Activated gamma-delta T cell treated with Interleukin-2 at 50 U/mL for 16 hours (primary cell): ENCODE measurements at places on chromosomes 5 and 9.

- no peak for DNase-seq
These were observed 410.9 kb downstream of the PLK2 start for GRCh38 chr5:58048954-58049353.

DNA sequence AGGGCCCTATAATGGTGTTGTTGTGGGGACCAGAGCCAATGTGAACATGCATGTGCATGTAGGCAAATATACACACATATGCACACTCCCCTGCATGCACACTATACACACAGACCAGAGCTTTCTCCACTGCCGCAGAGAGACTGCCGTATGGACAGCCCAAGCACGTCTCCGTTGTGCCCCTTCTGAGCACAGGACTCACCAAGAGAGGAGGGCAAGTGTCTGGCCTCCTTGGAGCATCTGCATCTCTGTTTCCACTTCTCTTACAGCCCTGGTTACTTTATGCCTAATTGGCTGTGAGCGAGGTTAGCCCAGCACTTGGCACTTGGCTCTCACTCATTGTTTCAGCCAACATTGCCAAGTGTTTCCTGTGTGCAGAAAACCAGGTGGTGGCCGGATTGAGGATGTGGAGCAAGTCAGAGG lies 30.4 kb downstream of the CSF2 start:
- DNase-seq, result no peak

GRCh38 chr5:76196886-76197489 lies 113.8 kb downstream of the SV2C start:
- DNase-seq, result no peak

- DNase-seq, result no peak
These were observed 406.0 kb upstream of the SEMA6A start for GRCh38 chr5:116980581-116980980.

GRCh38 chr9:33117306-33117705 lies 40.8 kb upstream of the SMU1 start:
- no peak for DNase-seq

DNA sequence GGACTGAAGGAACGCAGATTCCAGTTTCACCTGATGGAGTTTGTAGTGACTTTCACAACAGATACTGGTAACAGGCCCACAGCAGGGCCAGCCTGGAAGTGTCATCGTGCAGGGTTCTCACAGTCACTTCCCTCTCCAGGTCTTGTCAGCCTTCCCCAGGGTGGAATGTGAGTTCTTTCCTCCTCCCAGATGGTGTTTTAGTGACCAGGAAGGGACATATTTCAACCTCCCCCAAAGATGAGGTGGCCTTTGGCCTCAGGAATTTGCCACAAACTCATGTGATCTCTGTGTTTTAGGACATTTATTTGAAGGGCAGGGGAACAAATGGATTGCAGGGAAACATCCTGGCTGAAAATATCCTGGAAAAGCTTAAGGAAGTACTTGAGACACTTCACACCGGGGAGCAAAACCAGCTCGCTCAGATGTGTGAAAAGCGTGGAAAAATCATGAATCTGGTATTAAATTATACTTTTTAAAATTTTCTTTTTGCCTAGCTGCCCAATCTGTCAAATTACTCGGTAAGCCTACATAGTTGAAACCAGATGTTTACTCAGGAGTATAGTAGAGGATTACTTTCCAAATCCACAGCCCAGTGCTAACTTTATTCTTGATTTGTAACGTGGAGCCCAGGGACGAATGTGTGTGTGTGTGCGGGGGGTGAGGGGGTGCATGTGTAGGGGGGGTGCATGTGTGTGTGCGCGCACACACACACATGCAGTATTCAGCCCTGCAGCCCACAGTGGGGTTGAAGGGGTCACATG lies 66.8 kb downstream of the PTPDC1 start:
- DNase-seq, result no peak

DNA sequence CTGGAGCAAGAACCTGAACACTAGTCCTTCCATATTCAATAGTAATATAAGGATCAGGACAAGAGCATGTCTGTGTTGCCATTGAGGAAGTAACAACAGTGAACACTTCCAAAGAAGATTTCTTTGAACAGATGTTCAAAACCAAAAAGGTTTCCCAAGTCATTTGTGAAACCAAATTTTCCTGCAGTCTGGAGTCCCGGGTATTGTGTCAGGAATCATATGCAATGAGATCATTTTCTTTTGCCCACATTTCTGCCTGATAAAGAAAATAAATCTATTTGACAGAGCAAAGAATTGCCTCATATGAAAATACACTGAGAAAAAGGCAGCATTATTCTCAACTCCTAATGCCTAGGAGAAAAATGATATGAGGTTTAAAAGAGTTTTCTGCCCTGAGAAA lies 151.7 kb downstream of the SNX18 start:
- no peak for DNase-seq

DNA sequence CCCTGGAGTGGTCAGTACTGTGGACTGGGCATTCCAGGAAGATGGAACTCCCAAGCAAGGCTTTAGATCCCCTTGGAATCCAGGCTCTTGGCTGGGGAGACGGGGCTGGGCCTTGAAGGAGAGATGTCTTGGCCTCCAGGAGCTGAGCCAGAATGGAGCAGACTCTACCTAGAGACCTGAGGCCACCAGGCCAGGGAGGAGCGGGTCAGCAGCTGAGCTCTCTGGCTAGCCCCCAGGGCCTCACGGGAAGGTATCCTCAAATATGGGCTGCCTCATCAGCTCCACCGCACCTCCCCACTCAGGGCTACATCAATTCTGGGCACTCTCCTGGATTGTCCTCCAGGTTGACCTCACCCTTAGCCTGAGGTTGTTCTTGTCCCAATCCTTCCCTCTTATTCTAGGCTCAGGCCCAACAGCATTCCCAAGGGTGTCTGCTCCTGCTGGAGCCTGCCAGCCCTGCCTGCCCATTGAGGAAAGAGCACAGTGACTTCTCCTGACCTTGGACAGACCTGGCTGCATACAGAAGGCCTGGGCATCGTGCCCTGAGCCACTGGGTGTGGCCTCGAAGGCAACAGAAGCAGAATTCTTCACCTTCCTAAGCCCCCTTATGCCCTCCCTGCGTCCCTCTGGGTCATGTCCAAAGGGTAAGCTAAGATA lies 3.0 kb upstream of the PDLIM4 start:
- no peak for DNase-seq

GRCh38 chr5:2738700-2739359 lies 12.6 kb downstream of the IRX2 start:
- DNase-seq, result no peak

DNA sequence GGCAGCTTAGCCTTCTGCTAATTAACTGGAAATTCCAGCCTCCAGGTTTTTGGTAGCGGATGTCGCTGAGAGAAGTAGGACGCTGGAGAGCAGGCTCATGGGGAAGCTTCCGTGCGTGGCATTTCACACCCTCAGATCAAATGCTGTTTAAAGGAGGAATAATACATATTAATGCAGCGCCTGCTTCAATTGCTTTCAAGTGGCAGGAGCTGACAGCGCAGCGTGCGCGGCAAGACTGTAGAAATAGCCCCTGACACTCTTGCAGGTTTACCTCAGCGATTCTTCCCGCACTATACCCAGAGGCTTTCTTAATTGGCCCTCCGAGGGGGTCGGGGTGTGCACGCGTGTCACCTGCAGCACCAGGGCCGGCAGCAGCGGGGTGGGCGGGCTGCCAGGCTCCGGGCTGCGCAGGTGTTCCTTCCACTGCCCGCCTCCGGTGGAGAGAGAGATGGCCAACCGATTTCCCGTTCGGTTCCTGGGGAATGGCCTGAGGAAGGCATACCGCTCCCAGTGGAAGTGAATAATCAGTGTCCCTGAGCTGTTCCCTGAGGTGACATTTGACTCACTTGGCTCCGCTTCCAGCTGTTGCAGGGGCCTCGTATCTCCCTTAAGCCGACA lies 427.9 kb downstream of the KCTD16 start:
- DNase-seq, result no peak

GRCh38 chr5:95935553-95936100 lies 26.0 kb downstream of the ELL2 start:
- DNase-seq, result no peak

- DNase-seq, result no peak
These were observed 310.2 kb upstream of the RGMB start for GRCh38 chr5:98463222-98463621.

DNA sequence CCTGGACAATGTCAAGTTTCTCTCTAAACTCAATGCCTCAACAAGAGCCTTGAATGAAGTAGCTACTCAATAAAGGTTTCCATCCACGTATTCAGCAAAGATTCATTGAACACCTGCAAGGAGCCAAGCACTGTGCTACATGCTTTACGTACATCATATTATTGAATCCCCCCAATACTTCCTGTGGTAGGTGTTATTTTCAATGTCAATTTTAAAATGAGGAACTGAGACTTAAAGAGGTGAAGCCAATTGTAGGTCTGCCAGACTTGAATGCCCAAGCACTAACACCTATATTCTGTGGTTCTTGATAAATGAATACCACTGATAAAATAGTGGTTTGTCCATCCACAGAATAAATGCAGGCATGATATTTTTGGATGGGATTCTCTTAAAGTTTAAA lies 162.3 kb downstream of the DRD1 start:
- no peak for DNase-seq

DNA sequence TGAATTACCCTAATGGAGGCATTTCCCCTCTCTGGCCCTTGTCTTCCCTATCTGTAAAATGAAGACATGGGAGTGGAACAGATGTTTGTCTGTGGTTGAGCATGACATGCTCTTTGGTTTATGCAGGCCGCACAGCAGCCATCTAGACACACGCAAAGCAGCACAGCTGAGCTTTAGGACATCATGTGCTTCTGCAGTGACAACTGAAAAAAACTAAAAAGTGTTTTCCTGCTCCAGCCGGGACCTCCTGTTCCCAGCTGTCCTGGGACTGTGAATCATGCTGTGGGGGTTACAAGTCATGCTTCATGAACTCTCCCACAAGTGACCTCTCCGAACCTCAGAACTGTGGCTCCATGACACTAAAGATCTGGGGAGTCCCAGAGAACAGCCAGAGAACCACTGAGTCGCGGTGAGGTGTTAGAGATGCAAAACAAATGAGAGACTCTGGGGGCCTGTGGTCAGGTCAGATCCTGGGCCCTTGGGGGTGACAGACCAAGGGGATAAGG lies 1.7 kb downstream of the SMIM3 start:
- DNase-seq, result no peak

GRCh38 chr9:118643118-118643517 lies 726.1 kb downstream of the BRINP1 start:
- DNase-seq, result no peak

GRCh38 chr9:98702835-98703380 lies 5.8 kb downstream of the GABBR2 start:
- DNase-seq, result no peak

GRCh38 chr5:135662683-135663082 lies 83.9 kb upstream of the CXCL14 start:
- no peak for DNase-seq

DNA sequence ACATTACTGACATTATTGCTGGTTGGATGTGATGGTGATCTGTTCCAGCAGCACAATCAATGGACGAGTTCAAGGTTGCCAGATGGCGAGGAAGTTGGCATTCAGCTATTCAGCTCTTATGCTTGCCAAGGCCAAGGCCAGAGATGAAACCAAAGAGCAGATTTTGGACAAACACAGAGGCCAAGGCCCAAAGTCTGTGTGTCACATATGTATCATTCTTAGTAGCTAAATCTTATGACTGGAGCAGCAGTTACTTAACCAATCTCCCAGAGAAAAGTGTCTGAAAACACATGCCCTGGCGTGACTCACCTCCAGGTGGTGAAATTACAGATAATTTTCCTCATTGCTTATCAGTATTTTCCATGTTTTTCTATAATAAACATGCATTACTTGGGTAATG lies 189.0 kb upstream of the EGFLAM start:
- DNase-seq, result no peak

DNA sequence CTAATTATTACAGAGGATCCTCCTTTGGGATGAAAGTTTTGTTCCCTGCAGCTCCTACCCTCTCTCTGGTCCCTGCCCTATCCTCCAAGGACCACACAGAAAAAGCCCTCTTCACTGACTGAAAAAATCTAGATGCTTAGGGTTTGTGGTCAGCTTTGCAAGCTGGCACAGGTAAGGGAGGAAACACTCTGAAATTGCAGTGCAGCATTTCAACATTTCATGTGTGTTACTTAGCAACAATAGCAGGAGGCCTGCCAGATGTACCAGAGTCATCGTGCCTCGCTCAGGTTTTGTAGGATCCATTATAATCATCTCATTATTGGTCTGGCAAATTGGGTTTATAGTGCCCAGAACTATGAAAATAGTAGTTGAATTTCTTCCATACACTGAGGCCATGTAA lies 109.5 kb downstream of the PALM2AKAP2 start:
- no peak for DNase-seq

DNA sequence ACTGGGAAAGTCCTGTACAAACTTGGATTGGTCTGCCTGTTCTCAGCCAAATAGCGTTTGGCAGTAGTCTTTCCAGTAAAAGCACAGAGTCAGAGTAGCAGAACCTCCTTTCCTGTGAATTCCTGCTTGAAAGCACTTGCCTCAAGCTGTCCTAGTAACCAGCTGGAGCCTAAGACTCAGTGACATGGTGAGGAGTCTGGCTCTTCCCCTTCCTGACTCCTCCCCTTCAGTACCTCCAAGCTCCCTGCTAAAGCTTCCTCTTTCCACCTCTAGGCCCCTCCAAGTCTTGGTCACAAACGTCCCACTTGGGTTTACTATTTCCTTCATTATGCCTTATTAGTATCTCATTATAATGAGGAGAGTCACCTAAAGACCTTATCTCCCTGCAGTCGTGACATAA lies 21.4 kb upstream of the FAM81B start:
- DNase-seq, result no peak

DNA sequence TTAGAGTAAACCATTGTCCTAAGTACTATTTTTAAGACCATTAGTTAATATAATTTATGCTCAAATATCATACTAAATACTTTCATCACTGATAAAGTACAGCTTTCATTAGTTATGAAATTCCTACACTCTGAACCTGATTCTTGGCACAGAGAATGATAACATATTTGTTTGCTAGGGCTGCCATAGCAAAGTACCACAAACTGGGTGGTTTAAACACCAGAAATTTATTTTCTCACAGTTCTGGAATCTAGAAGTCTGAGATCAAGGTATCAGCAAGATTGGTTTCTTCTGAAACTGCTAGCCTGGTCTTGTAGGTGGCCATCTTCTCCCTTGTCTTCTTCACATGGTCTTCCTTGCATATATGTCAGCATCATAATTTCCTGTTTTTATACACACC lies 608.4 kb downstream of the TLE1 start:
- DNase-seq, result no peak

- no peak for DNase-seq
These were observed 124.8 kb downstream of the RANBP17 start for GRCh38 chr5:170986598-170986997.

DNA sequence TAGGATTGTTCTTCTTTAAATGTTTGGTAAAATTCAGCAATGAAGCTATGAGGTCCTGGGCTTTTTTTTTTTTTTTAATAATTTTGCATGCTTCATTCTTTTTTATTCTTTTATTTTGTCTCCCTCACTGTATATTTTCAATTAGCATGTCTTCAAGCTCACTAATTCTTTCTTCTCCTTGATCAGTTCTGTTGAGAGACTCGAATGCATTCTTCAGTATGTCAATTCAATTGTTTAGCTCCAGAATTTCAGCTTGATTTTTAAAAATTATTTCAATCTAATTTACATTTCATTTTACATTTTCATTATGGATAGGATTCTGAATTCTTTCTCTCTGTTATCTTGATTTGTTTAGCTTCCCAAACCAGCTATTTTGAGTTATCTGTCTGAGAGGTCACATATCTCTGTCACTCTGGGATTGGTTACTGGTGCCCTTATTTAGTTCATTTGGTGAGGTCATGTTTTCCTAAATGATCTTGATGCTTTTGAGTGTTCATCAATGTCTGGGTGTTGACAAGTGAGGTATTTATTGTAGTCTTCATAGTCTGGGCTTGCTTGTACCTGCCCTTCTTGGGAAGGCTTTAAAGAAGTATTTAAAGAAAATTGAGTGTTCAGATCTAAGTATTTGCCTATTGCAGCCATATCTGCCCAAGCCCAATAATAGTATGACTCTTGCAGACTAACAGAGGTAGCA lies 9.1 kb downstream of the LURAP1L start:
- DNase-seq, result no peak
